ENCODE measurements at places on chromosomes 5 and 9.

DNA sequence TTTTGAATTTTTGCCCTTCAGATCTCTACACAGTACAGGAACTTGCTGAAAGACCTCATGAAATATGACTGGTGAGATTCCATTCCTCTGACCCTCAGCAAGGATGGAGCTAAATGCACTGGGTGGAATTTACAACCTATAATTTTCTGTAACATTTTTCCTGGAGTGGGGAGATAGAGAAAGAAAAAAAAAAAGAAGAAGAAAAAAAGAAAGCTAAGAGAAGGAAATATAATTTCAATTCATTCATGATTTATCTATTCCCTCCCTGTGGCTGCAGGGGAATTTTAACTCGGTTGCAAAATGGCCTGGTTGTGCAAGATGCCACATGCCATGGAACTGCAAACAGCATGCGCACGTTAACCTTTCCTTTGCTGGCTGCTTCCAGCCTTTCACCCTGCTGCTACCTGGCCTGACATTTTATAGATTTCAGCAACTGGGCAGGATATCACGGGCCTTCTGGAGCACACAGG is 155.4 kb downstream of the FSTL4 start:
- no peak for DNase-seq

DNA sequence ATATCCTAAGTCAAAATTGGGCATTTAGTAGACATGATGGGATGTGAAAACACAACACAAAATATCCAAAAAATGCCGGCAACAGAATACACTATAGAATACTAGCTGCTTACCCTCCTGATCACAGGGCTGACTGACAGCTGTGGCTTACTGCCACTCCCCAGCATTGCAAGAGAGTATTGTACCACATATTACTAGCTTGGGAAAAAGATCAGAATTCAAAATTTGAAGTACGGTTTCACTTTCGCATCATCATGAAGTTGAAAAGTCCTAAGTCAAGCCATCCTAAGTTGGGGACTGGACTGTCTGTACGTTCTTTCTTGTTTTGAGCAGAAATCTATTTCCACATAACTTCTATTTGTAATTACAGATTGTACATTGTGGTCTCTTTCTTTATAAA is 851.4 kb downstream of the MAT2B start:
- DNase-seq, result no peak

- no peak for DNase-seq
Observed at GRCh38 chr9:24572406-24572805, 26.7 kb upstream of the IZUMO3 start.

DNA sequence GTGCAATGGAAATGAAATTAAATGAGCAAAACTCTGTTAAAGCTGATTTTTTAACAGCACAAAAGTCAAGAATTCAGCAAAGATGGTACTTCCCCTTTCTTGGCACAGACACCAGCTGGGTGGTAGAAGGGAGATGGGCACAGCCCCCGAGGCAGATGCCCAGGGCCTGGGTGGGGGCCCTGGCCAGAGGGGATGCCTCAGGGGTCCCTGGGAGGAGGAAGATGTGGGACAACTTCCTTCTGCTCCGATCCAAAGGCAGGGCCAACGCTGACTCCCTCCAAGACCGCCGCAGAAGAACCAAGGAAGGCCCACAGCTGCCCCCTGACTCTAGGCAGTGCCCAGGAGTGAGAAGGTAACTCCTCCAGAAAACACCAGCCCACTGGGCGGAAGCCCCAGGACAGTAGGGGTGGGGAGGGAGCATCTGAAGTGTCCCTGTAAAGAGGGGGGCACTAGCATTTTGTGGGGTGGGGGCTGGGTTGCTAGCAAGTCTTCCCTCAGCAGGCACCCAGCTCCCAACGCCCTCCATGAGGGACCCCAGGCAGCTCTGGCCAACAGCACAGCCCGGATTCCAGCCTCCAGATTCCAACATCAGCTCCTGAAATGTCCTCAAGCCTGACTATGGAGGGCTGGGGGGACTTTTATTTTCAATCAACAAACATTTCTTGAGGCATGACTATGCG is 4.9 kb downstream of the NACC2 start:
- DNase-seq, result no peak

DNA sequence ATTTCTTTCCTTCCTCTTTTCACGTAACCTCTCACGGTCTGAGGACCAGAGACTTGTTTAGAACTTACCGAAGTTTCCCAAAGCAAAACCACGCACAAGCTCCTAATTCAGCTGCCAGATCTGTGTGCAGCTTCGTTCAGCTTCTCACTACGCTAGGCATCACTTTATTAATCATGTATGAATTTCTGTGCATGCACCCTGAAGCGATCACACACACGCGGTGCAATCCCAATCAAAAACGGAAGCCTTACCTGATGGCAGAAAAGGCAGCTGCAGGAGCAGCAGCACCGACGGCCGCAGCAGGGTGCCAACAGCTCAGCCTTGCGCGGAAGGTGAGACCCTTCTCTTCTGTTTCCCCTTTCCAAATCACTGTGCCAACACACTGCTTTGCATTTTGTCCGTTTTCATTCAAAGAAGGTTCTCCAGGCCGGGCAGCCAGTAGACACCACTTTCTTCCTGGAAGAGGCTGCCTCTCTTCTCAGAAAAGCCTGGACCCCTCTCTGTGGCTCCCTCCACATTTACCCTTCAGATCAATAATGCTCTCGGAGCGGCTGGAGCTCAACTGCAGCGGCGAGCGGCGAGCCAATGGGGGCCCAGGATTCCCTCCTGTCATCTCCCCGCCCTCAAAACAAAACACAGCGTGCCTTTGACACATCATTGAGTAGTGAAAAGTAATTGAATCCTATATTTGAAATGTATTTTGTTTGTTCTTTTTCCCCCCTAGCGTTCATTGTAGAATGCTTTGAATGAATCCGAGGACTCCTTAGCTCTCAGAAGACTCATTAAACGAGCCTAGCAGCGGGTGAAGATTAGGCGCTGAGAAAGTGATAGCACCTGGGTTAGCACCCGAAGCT is at the start of gene CDH12:
Gene CDH12, minus strand, starts transcription at position 538 of the 854 bp plus-strand sequence.
- DNase-seq, result no peak

DNA sequence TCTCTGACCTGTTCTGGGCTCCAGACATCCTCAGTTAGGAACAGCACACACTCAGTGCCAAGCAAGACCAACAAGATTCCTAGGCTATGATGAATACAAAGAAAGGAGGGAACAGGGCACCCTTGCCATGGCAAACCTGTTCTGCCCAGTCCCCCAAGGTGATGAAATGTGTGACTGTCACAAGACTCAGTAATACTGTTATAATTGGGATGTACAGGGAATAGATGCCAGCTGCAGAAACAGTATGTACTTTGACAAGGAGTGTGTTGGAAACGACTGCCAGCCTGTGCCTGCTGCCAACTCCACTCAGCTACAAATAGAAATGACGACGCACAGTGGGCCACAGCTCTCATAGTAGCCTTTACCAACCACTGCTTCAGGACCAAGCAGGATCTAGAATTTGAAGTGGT is 453.0 kb downstream of the EFNA5 start:
- DNase-seq, result no peak

- DNase-seq, result no peak
Observed at GRCh38 chr5:140927228-140927573, 1.1 kb downstream of the PCDHAC1 start.

- no peak for DNase-seq
Observed at GRCh38 chr9:23672151-23672550, 153.9 kb downstream of the ELAVL2 start.

DNA sequence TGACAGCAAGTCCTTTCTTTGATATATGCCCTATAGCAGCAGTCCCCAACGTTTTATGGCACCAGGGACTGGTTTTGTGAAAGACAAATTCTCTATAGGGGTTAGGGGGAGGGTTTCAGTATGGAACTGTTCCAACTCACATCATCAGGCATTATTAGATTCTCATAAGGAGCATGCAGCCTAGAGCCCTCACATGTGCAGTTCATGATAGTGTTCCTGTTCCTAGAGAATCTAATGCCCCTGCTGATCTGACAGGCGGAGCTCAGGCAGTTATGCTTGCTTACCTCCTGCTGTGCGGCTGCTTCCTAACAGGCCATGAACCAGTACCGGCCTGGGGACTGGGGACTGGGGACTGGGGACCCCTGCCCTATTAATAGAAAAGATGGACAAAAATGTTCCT is 2.7 kb upstream of the RAPGEF6 start:
- no peak for DNase-seq

DNA sequence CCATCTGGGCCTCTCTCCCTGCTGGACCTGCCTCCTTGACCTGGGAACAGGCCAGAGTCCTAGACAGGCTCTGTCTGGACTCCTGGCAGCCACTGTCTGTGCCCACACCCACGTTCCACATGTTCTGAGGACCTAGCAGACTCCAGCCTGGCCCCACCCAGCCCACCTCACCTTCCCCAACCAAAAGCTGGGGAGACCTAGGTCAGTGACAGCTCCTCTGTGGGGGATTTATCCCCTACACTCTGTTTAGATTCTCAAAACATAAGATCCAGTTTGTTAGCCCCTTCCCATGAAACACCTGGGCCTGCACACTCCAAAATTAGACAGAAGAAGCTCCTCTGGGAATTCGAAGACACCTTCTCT is 59.8 kb upstream of the ADAMTS2 start:
- DNase-seq, result no peak

DNA sequence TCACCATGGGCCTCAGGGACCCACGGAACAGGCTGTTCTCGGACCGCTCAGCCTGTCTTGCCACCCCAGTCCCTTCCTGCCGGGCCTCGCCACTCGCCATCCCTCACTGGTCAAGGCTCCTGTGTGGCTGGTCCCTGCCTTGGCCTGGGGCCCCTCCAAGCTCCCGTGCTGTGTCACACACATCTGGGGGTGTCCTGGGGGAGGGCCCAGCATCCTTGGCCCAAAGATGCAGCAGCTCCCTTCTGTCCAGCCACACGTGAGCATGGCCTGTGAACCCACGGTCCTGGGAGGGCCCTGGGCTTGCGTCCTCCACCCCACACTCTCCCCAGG is 425 bp upstream of the EGFL7 start:
- DNase-seq, result no peak

- DNase-seq, result no peak
Observed at GRCh38 chr5:141003031-141003430, 36.8 kb downstream of the PCDHAC2 start.

DNA sequence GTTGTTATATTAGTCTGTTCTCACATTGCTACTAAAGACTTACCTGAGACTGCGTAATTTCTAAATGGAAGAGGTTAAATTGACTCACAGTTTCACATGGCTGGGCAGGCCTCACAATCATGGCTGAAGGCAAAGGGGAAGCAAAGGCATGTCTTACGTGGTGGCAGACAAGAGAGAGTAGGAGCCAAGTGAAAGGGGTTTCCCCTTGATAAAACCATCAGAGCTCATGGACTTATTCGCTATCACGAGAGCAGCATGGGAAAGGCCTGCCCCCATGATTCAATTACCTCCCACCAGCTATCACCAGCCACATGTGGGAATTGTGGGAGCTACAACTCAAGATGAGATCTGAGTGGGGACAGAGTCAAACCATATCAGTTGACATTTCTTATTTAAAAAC is 374.5 kb upstream of the RORB start:
- no peak for DNase-seq

- DNase-seq, result no peak
Observed at GRCh38 chr5:151745071-151745705, 13.2 kb downstream of the ATOX1 start.

DNA sequence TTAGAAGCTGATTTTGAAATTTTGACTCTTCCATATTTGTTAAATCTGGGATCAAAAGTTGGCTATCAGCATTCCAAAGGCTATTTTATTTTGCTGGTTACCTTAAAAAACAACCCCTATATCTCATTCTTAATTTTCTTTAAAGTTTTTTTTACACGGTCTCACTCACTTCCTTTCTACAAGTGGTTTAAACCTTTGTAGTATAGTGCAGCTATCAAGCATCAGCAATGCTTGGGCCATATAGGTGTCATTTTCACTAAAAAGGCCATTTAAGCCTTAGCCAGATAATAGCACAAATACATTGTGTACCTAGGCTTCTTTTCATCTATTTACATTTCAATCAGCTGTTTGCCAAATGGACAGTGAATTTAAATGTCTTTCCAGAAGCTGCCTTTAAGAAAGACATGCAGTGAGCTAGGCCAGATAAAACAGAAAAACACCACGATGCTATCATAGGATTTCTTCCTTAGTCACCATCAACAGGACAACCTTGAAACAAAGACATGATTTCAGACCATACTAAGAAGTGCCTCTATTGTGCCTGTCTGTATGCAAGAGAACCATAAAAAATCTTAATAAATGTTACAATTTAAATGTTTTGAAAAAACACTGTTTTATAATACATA is 104.2 kb downstream of the RAPGEF6 start:
- DNase-seq, result no peak

GRCh38 chr9:81445331-81445921 is 243.9 kb downstream of the TLE1 start:
- DNase-seq, result no peak

DNA sequence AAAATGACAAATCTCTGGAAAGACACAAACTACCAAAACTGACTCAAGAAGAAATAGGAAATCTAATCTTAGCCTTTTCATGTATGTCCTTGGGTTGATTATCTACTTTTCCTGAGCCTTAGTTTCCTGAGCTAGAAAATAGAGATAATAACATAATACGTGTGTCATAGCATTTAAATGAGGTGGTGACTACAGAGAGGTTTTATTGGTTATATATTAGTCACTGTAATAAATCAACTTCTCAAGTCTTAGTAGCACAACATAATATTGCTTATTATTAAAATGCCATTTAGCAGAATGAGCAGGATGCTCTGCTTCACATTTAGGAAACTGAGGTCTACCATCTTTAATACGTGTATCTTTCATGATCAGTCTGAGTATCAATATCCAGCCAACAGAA is 7.1 kb upstream of the PJA2 start:
- DNase-seq, result no peak

DNA sequence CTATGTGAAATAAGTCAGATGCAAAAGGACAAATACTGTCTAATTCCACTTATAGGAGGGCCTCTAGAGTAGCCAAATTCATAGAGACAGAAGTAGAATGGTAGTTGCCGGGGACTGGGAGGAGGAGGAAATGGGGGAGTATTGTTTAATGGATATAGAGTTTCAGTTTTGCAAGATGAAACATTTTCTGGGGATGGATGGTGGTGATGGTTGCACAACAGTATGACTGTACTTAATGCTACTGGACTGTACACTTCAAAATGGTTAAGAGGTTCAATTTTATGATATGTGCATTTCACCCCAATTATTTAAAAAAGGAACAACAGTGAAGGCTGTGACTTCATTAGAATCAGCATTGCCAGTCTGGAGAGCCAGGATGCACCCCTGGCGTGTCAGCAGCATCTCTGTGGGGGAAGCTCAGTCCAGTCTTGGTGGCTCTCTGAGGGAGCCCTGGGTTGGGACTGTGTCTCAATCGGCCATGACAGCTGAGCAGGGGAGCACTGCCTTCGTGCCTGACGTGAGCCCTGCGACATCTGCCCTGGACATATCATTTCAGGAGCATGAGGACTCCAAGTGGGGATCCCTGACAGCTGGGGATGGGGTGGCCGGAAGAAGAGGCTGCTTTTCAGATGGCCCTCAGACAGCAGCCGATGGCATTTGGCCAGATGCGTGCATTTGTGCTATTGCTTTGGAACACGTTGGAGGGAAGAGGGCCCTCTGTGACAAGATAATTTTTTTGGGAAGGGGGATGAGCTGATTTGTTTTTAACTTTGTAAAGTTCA is 130.8 kb upstream of the STC2 start:
- no peak for DNase-seq

All from activated naive CD4-positive, alpha-beta T cell (primary cell).